ENCODE measurements at places on chromosomes 2 and 18.

DNA sequence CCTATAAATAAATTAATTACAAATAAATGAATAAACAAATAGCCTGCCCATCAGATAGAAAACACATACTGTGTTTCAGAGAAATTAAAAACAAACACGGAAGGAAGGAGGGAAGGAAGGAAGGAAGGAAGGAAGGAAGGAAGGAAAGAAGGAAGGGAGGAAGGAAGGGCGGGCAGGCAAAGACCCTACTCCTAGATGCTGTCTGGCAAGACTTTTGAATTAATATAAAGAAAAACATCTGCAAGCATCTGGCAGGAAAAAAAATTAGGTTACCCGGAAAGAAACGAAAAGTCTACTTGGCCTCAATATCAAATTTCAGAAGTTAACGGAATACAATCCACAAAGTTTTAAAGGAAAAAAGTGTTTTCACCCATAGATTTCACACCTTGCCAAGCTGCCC is 49.1 kb downstream of the LOXHD1 start:
- DNase-seq, result no peak

DNA sequence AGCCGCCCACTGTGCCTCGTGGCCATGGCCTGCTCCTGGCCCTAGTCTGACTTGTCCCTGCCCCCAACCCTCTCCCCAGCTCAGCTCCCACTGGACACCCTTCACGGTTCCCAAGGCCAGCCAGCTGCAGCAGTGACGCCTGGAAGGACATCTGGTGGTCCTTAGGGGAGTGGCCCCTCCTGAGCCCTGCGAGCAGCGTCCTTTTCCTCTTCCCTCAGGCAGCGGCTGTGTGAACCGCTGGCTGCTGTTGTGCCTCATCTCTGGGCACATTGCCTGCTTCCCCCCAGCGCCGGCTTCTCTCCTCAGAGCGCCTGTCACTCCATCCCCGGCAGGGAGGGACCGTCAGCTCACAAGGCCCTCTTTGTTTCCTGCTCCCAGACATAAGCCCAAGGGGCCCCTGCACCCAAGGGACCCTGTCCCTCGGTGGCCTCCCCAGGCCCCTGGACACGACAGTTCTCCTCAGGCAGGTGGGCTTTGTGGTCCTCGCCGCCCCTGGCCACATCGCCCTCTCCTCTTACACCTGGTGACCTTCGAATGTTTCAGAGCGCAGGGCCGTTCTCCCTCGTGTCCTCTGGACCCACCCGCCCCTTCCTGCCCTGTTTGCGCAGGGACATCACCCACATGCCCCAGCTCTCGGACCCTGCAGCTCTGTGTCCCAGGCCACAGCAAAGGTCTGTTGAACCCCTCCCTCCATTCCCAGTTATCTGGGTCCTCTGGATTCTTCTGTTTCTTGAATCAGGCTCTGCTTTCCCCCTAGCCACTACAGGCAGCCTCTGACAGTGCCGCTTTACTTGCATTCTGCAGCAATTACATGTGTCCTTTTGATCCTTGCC is 35.8 kb downstream of the ANO7 start:
- DNase-seq, result no peak

DNA sequence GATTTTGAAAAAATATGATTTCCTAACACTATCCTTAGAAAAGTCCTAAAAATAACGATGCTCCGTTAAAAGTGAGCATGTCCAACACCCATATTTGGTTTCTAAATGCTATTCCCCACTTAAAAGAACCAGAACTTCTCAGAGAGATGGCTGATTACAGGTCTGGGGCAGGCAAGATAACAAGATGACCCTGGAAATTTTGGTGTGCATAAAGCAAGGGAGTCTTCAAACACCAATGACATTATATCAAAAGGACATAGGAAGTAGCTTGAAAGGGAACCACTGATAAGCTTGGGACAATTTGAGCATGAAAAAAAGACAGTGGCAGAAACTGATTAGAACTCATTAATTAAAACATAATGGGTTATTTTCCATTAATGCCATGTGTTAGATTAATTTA is 17.9 kb downstream of the STK17B start:
- DNase-seq, result no peak

- DNase-seq, result no peak
Measured at GRCh38 chr2:168212866-168213265, 34.5 kb downstream of the STK39 start.

Data from activated T-cell treated with anti-CD3 and anti-CD28 coated beads, Interleukin-2, amount 50 U/mL, for 1 hour (primary cell).